Stimulated activated CD8-positive, alpha-beta memory T cell treated with anti-CD3 and anti-CD28 coated beads, Interleukin-15, amount 100 ng/mL, for 1 hour (primary cell): ENCODE measurements at places on chromosomes 4 and X.
A peak's percentile ranks its signal among the peaks of the same experiment; 100 is the strongest.

GRCh38 chrX:39757971-39758370 is 339.8 kb downstream of the BCOR start:
- DNase-seq = no peak

GRCh38 chr4:5144384-5144783 is 93.1 kb downstream of the STK32B start:
- no peak for DNase-seq

DNA sequence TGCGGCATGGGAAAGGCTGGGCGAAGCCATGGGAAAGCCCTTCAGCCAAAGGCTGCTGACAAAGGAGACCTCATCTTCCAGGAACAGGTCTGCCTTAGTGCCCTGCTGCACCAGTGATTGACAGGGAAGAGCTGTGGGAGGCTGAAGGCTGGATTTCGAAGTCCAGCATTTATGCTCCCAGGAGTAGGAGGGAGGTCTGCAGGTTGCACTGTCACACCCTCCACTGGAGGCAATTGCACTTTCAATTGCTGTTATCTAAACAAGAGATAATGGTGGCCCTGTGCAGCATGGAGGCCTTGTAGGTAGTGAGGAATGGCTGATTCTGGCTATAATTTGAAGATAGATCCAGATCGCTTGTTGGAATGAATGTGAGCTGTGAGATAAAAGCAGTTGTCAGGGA is 43.7 kb downstream of the FAM114A1 start:
- no peak for DNase-seq

- DNase-seq = no peak
Observed at GRCh38 chr4:156295676-156296195, 342.1 kb upstream of the CTSO start.

DNA sequence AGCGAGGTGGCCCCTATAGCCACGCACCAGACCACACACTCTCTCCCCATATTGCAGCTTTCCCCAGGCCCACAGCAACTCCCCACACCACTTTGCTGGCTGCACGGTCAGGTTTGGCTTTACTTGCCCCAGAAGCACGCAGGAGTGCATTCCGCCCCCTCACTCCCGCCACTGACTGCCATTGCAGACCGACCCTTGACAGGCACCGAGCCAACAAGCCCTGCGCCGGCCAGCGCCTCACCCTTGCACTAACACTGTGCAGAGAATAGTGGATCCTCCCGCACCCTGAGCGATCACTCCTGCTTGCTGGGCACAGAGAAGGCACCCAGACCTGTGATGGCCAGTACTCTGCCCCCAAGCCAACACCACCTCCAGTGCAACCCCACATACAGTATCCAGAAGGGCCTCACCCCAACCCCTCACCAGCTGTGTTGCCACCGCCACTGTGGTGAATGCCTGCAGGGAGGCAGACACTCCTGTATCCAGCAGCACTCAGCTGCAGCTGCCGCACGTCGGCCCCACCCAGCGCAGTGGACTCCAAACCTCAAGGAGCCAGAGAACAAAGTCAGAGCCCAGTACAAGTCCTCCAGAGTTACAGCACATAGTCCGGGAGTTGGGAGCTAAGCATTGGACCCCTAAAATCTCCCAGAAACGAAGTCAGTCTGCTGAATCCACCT is 28.6 kb upstream of the DIAPH2 start:
- no peak for DNase-seq

- no peak for DNase-seq
Observed at GRCh38 chrX:69543572-69543971, 39.4 kb downstream of the NALF2 start.

DNA sequence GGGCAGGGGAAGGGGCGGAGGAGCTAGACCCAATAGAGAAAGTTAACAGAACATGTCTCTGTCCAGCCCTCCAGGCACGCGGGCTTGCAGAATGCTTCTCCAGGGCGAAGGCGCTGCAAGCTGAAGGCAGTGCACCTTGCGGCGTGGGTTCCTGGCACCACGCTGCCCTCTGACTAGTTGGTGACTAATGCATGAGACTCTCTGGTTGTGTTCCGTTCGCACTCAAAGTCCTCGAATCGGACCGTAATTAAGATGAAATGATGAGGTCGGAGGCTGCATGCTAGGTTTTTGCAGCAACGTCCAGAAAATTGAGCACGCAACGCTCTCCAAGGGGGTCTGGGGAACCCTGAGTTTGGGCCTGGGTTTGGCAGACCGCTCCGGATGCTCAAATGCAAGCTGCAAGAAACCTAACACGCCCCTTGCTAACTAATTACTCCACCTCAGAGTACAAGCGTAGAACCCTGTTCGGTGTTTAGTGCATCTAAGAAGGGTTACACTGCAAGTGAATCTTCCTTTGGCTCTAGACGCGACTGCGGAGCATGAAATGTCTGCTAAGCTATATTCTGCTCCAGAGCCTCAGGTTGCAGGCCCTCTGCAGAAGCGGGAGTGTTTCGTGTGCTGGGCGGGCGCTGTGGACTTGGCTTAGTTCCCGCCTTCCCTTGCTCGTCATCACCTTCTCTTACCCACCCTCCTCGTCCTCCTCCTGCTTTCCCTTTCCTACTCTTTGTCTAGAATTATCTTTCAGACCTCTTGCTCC is 57.1 kb upstream of the NKAP start:
- no peak for DNase-seq

DNA sequence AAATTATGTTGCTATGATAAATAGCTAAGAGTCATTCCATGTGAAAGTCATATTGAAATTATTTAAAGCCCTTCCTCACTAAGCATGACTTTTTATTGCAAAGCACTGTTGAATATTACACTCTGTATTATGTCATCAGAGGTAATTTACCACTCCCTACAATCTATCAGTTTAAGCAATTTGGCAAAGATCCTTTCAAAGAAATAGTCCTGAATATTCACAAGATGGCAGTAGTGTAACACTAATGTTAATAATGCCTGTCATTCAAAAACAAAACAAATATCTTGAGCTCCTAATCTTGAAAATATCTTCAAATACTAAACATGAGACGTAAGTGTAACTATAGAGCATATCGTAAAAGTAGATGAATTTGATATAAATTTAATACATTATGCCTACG is 208.6 kb upstream of the TECRL start:
- no peak for DNase-seq

DNA sequence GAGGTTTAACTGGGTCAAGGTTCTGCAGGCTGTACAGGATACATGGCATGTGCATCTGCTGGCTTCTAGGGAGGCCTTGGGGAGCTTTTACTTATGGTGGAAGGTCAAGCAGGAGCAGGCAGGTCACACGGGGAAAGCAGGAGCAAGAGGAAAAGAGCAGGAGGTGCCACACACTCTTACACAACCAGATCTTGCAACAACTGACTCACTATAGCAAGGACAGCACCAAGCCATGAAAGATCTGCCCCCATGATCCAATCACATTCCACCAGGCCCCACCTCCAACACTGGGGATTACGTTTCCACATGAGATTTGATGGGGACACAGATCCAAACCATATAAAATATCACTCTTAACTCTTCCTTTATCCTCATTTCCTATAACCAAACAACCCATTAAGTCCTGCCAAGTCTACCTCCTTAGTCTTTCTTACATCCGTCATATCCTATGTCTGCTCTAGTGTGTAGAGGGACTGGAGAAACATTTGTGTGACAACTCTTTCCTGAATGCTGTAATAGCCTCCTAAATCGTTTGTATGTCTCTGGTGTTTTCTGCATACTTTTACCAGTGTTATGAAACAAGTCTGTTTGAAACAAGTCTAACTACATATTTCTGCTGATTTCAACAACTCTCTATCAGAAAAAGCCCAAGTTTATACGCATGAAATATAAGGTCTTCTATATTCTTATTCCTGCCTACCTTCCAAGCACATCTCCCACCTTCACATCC is 8.3 kb upstream of the RAP2C start:
- no peak for DNase-seq

GRCh38 chr4:183789657-183790056 is 115.5 kb upstream of the STOX2 start:
- DNase-seq = no peak

- no peak for DNase-seq
Observed at GRCh38 chr4:176291748-176292147, 22.7 kb upstream of the ASB5 start.

GRCh38 chrX:131187206-131187605 is 101.9 kb downstream of the IGSF1 start:
- no peak for DNase-seq

GRCh38 chrX:41014776-41015360 is 70.4 kb upstream of the USP9X start:
- no peak for DNase-seq

- DNase-seq = no peak
Observed at GRCh38 chr4:13007802-13008470, 476.2 kb downstream of the RAB28 start.

- DNase-seq = no peak
Observed at GRCh38 chr4:99403380-99404184, 31.6 kb downstream of the ADH7 start.

DNA sequence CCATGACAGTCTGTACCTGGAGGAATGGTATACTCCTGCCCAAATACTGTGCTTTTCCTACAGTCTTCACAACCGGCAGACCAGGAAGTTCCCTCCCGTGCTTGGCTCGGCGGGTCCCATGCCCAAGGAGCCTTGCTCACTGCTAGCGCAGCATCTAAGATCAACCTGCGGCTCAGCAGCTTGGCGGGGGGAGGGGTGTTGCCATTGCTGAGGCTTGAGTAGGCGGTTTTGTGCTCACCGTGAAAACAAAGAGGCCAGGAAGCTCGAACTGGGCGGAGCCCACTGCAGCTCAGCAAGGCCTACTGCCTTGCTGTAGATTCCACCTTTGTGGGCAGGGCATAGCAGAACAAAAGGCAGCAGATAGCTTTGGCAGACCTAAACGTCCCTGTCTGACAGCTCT is 152.7 kb downstream of the TEX11 start:
- DNase-seq = peak; percentile 13

GRCh38 chr4:118772081-118772766 is 63.7 kb downstream of the SEC24D start:
- no peak for DNase-seq

GRCh38 chr4:140326395-140326993 is 47.0 kb upstream of the SCOC start:
- DNase-seq = no peak

DNA sequence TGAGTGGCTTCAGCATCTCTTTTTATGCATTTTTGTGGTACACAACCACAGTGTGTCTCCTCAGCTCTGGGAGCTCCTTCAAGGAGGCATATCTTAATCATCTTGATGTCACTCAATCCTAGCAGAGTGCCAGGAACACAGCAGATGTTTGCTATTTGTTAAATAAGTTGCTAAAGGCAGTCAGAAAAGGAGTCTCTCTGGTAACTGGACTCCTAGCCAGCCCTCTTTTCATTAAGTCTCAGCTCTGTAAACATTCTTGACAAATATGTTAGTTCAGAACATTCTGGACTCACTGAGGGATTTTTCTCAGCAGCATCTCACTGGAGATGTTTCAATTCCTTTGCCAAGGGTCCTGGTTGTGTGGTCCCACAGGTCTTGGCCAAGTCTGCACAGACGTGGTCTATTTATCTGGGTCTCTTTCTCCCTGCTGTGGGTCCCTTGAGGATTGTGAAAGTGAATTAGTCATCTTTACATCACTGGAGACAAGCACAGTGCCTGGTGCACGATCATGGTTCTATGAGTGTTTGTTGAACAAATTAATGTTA is 20.3 kb upstream of the FAM9C start:
- DNase-seq = no peak

DNA sequence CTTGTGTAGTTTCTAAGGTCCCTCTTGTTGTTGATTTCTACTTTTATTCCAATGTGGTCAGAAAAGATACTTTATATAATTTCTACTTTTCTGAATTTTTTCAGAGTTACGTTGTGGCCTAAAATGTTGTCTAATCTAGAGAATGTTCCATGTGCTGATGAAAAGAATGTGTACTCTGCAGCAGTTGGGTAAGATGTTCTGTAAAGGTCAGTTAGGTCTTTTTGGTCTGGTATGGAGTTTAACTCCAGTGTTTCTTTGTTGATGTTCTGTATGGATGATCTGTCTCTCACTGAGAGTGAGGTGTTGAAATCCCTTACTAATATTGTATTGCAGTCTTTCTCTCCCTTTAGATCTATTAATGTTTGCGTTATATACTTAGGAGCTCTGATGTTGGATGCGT is 37.0 kb upstream of the GPRIN3 start:
- no peak for DNase-seq

GRCh38 chr4:26141051-26141721 is 179.6 kb upstream of the RBPJ start:
- no peak for DNase-seq

GRCh38 chr4:1171311-1172227 is 814 bp downstream of the SPON2 start:
- DNase-seq = no peak

- no peak for DNase-seq
Observed at GRCh38 chr4:41989994-41990364, 351 bp upstream of the SLC30A9 start.

- no peak for DNase-seq
Observed at GRCh38 chr4:156521631-156522030, 450.0 kb downstream of the PDGFC start.

GRCh38 chr4:172802032-172802431 is 366.6 kb upstream of the GALNT7 start:
- no peak for DNase-seq

DNA sequence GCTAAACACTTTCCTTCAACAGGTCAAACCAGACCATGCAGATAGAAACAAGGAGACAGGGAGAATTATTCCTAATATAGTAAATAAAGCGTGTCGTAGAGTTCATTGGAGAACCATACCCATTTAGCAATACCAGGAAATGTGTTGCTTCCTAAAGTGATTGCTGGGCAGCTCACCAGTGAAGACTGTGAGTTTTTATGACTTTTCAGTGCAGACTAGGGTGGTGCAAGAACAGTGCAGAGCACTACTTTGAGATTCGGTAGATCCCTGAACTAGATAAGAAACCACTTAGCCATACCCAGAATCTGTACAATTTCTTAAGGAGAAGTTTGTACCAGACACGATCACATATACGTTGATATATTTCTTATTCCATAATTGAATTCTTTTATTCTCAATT is 87.4 kb downstream of the EMCN start:
- no peak for DNase-seq

GRCh38 chr4:78644744-78645330 is 93.3 kb downstream of the ANXA3 start:
- DNase-seq = peak; percentile 3

GRCh38 chr4:7024336-7024890 is 18.8 kb upstream of the TADA2B start:
- no peak for DNase-seq

- DNase-seq = no peak
Observed at GRCh38 chr4:139245590-139245989, 34.4 kb downstream of the MGARP start.

GRCh38 chr4:156169861-156170260 is 216.2 kb upstream of the CTSO start:
- no peak for DNase-seq

GRCh38 chr4:181597766-181598165 is 645.4 kb upstream of the TENM3 start:
- no peak for DNase-seq
